ENCODE measurements at places on chromosomes 7 and 10.

GRCh38 chr10:132616170-132616995 is 78.8 kb downstream of the INPP5A start:
- DNase-seq, result peak; percentile 53

GRCh38 chr7:95001815-95002561 is 94.6 kb downstream of the PPP1R9A start:
- no peak for DNase-seq

DNA sequence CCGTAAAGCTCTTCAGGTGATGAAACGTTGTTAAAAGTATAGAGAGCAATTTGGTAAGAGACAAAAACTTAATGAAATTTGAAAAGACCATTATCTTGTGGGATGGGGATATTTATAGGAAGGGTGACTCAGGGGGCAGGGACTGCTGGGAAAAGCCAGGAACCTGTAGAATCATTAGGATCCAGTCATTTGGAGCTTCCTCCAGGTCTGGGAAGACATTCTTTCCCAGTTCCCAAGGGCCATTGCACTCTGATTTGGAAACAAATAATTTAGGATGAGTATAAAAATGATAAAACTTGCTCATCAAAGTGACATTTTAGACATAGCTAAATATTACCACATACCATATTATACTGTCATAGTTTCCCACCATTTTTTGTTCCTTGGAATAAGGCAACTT is 143.9 kb downstream of the PFKFB3 start:
- DNase-seq, result no peak

GRCh38 chr7:106152313-106152665 is 40.2 kb upstream of the SYPL1 start:
- DNase-seq, result no peak

DNA sequence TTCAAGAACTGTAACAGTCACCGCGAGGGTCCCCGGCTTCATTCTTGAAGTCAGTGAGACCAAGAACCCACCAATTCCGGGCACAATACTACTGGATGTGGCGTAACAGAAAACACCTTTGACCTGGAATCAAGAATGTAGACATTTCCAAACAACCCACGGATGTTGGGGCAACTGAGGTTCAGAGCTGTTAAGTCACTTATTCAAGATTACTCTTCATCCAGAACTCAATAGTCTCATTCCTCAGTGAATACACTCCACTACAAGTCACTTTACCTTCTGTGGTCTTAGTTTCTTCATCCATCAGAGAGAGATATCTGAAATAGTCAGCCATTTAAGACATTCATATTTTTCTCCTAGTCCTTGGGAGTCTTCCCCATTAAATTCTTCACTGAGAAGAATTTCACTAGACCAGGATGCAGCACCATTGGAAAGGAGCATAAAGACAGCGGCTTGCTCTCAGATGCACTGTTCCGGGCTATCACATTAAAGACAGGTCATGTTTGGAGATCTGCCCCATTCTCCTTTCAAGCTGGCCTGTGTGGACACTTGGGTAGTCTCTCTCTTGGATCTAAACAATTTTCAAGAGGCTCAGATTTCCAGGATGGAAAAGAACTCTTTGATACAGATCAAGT is 32.3 kb upstream of the ARID5B start:
- DNase-seq, result no peak
